ENCODE measurements at places on chromosomes 12 and 14.

- no peak for DNase-seq
These were observed 76.7 kb downstream of the NCOR2 start for GRCh38 chr12:124490584-124491305.

DNA sequence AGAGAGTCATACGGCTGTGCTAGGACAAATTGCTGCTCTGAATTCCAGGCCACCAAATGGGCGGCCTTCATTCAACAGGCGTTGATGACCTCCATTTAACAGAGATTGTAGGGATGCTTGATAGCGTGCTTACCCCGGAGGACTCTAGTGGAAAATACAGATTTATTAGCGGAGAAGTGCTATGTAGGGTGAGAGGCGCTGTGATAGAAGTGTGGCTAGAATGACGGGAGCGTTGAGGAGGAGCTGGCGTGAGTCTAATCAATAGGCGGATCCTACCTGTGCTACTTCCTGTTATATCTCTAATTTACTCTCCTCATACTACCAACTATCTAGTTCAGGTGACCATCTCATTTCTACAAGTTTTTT is 668 bp downstream of the MRPS35 start:
- DNase-seq: peak; percentile 49

- DNase-seq: no peak
These were observed 477.7 kb upstream of the SYT1 start for GRCh38 chr12:78386871-78387270.

DNA sequence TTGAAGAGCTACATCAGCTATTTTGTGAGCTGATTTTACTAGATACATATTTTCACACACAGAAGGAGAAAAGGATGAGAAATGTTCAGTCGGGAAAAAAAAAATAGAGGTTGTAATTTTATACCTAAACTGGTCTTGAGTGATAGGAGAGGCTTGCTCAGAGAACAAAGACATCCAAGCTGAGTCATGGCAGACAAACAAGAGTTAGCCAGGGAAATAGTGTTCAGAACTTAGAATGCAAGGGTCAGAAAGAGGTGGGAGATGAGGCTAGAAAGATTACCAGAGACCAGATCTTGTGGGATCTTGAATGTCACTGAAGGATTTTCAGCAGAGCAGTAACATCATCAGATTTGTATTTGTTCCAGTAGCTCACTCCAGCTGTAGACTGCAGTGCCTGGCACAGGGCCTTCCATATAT is 121.9 kb upstream of the ATF1 start:
- DNase-seq: peak; percentile 86

DNA sequence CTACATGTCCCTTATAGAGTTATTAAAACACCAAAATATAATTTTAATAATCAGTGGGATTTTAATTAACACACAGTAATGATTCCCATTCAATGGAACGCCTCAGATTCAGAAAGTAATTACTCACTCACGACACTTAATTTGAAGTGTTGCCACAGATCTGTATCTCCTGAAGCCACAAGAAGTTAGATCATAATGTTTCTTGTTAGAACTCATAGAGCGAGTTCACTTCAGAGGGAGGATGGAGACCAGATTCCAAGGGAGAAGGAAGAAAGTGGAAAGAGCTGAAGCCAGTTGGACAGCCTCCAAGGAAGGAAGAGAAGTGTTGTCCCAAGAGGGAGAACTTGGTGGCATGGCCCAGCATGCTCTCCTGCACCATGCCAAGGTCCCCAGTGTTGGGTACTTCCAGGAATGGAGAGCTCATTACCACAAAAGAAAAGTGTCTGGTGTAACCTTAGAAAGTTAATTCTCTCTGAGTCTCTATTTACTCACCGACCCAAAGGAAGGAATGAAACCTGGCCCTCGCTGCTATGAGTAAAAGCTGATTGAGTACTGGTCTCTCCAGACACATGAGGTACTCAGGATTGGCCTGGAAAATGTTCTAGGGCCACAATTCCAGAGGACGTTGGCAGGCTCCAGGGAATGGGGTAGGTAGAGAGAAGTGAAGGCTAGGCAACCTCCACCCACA is 305.4 kb downstream of the BCL11B start:
- peak; percentile 20 for DNase-seq

DNA sequence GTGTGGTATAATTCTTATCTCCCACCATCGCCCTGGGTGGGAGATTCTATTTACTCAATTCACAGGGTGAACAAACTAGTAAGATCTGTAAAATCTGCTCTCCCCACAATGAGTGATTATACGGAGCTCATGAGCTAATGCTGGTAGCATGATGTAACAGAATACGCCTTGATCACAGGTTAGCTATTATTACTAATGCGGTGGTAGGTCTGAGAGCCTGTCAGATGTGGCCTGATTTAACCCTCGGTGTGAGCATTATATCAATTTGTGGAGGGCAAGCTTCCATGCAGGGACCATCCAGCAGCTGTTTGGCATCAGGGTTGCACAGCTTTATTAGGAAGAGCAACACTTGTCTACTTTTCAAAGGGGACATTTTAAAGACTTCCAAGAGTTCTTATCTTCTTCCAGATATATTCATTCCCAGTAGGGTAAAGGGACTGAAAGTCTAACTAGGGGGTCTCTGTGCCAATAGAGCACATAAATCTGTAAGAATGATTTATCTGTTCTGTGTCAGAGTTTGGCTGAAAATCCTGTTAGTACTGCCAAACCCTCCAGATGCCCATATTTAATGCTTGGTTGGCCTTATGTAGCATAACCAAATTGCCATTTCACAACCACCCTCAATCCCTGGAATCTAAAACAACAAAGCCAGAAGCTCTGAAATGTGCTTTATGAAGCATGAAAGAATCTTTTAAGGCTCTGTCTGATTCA is 18.7 kb downstream of the TSHR start:
- peak; percentile 23 for DNase-seq

- DNase-seq: no peak
These were observed 568.3 kb downstream of the FSCB start for GRCh38 chr14:43938588-43939281.

- no peak for DNase-seq
These were observed 245.2 kb downstream of the AACS start for GRCh38 chr12:125310461-125310860.

DNA sequence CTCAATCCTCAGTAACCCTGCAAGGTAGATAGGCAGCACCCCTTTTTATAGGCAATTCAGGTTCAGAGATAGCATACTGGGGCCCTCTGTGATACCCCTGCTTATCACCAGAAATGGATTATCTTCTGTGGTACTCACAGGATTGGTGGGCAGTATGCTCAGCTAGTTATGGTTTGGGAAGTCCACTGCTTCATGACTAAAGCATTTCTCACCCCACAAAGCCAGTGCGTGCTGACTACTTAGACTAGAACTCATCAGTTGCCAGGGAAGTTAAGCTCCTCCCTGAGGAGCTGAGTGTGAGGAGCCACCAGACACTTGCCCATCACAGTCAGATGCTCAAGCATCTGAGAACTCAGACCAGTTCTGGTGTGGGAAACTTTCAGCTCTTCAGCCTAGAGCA is 76.3 kb downstream of the SCAF11 start:
- DNase-seq: peak; percentile 77

DNA sequence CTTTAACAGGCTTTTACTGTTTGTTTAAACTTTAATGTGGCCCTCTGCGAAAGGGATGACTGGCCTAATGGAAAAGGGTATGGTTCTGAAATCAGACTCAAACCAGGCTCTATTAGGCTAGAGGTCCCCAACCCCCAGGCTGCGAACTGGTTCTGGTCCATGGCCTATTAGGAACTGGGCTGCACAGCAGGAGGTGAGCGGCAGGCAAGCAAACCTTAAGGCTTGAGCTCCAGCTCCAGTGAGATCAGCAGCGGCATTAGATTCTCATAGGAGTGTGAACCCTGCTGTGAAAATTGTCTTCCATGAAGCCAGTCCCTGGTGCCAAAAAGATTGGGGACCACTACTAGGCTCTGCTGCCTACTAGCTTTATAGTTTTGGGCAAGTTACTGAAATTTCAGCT is 11.1 kb downstream of the GALNT4 start:
- DNase-seq: no peak

DNA sequence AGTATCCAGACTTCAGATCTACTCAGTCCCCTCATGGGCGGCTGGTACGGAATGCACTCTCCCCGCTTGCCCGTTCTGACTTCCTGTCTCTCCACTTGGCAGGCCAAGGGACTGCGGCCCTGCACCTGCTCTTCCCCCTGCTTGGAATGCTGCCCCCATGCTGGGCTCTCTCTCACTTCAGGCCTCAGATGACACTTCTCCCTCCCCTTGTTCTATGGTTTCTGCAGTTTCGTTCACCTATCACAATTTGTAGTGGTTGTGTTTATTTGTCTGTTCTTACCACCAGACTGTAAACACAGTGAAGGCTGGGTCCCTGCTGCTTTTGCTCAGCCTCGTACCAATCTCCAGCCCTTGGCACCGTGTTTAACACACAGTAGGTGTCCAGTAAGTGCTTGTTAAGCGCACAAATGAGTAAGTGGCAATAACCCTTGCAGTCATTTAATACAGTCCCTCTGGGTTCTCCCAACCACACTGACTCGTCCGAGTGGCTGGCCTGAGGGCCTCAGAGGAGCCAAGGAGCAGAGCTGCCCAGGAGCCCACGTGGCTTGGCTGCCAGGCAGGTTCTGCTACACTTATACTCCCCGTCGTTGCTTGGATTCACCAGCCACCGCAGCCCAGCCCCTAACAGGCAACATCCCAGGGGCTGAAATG is 11.8 kb downstream of the SLC6A12 start:
- DNase-seq: peak; percentile 10

DNA sequence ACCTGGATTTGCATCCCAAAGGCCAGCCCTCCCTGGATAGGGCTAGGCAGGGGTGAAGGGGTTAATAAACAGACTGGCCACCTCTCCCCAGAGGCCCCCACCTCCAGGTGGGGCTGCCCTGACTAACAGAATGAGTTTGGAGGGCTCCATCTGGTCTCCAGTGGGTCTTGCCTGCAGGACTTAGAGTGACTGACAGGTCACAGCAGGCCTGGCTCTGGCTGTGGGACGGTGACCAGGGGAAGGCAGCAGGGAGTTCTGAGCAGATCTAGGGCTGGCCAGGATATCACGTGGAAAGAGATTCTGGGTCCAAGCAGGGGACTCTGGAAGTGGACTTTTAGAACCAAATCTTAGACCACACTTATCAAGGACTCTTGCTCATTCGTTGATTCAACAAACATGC is 40.9 kb upstream of the LHX5 start:
- no peak for DNase-seq

DNA sequence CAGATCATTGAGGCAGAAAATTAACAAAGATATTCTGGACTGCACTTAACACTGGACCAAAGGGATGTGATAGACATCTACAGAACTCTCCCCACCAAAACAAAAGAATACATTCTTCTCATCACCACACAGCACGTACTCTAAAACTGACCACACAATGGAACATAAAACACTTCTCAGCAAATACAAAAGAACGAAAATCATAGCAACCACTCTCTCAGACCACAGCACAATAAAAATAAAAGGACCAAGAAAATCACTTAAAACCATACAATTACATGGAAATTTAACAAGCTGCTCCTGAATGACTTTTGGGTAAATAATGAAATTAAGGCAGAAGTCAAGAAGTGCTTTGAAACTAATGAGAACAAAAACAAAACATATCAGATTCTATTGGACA is 254.0 kb upstream of the STXBP6 start:
- no peak for DNase-seq

GRCh38 chr12:91964501-91964900 is 181.1 kb downstream of the BTG1 start:
- DNase-seq: no peak

GRCh38 chr12:27747111-27747820 is 32.8 kb upstream of the KLHL42 start:
- DNase-seq: peak; percentile 66

- no peak for DNase-seq
These were observed 135.9 kb downstream of the SLC15A4 start for GRCh38 chr12:128687851-128688250.

GRCh38 chr12:96226801-96227348 is 32.7 kb downstream of the ELK3 start:
- DNase-seq: no peak

DNA sequence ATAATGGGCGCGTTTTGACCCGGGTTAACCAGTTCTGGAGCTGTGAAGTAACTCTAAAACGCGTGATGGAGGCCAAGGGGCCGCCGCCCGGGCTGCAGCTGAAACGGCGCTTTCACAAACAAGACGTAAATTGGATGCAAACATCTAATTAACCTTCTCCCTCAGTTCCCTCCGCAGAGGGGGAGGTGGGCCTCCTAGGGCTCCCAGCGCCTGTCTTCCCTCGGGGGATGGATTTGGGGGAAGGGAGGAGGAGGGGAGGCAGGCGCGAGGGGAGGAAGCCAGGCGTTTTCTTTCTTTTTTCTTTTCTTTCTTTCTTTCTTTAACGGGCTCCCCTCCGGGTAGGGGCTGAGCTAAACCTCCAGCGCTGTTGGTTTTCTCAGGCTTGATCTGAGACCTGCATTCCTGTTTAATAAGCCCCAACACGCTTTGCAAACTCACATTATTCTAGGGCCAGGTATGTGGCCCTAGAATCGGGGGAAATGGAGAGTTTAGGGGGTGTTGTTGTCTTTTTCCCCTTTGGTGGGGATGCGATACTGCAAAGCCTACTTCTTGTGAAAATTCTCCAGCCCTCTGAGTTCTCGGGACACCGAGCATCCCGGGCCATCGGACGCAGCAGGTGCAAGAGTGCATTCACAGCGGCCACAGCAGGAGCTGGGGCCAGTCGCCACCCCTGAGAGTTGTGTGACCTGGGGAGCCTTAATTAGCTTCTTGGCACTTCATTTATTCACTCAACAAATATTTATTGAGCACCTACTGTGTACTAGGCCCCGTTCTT is 43.6 kb upstream of the LHX5 start:
- DNase-seq: no peak

DNA sequence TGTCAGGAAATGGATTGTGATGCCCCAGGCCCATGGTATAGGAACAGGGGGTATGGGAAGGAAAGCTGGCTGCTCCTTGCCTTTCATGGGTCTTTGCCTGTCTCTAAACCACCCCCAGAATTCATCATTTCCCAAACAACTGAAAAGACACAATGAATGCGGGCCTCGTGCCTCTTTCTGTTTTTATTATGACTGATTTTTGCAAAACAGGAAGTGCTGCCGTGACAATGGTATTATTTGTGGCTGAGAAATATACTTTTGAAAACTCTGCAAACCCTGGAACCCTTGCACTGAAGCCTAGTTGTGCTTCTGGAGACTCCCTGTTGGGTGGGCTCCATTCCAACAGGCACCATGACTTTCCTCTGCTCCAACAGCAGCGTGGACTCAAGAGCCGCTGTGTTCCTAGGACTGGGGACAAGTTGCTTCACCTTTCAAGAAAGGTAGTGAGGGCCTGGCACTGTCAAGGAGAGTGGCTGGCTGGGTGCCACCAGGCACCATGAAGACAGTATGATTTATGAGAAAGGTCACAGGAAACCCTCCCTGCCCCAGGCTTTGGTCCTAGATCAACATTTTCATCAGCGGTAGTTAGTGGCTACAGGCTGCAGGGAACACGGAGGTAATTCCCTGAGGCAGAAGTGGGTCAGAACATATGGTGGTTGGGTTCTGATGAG is 4.8 kb upstream of the DGLUCY start:
- DNase-seq: peak; percentile 17

GRCh38 chr14:103031956-103032355 is 25.4 kb downstream of the CDC42BPB start:
- DNase-seq: peak; percentile 34

All from epithelial cell of esophagus (primary cell).